Stimulated activated CD4-positive, alpha-beta T cell treated with anti-CD3 and anti-CD28 coated beads, Interleukin-1b, Interleukin-23, amount 100 ng/mL, for 4 hours (primary cell): ENCODE measurements at places on chromosomes 4 and X.

- DNase-seq, result no peak
These were observed 71.6 kb upstream of the MAB21L2 start for GRCh38 chr4:150510176-150510865.

GRCh38 chr4:182513587-182514291, 270.5 kb downstream of the TENM3 start:
- no peak for DNase-seq

DNA sequence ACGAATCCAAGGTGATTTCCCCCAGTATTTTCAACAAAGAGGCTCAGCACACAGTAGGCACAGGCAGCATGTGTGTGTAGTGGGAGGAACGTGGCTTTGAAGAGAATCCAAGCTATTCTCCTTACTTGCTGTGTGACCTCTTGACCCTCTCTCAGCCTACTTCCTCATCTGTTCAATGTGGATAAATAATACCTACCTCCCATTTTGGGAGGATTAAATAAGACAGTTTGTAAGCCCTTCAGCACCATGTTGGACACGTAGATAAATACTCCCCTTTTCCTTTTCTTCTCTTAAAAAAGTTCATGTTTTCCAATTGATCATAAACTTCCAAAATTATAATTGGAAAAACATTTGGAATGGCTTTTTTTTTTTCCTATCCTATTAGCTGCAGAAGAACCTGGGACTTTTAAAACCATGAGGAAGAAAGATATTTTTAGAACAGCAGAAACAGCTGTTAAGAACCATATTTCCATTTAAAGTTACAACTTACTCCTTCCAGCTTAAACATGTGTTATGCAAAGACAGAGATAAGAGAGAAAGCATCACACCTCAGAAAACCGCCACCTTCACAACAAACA, 56.1 kb upstream of the TMEM131L start:
- DNase-seq, result no peak

GRCh38 chr4:48746608-48747362, 33.3 kb downstream of the FRYL start:
- no peak for DNase-seq

GRCh38 chrX:102651242-102652011, at the start of gene GPRASP1:
Gene GPRASP1, plus strand, starts transcription at chrX:102651483. Its CDS starts 2,431 bp downstream, at chrX:102653914.
- DNase-seq, result peak; percentile 43

DNA sequence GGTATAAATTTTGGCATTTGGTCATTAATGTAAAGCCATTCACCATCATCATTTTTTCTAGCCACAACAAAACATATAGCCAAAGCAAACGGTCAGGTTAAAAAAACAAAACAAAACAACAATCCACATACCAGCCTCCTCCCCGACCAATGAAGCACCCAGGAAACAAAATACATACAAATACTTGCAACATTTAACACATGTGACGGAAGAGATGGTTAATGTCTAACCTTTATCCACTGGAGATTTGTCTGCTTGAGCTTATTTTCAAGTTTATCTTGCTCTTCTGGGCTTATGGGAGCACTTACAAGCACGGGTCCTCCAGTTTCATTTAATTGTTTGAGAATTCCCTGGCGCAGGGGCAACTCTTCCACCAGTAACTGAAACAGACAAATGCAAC, 857.5 kb upstream of the FTHL17 start:
- DNase-seq, result no peak
